A549 treated with dexamethasone at 1 μM for 4 hours (cell line): ENCODE measurements at places on chromosomes 13 and 19. TPM values are rescaled to one million over a fixed set of nuclear protein-coding genes. Genes with fewer than 3 reads are reported as not detected.

The PTH2 gene
- total RNA-seq: not detected in 5 replicates

The RFPL4A gene
- 0.61 to 1.2 TPM (median 0.88 TPM) in 5 replicates for total RNA-seq

The LHB gene
- total RNA-seq: 0.19 TPM in 1 of 5 replicates, not detected in the others

The UGGT2 gene
- total RNA-seq: 7.5 to 11.2 TPM (median 10.1 TPM) in 5 replicates

The PVR gene
- total RNA-seq: 102 to 134 TPM (median 128 TPM) in 5 replicates

The ZNF283 gene
- 4.8 to 6.8 TPM (median 6.3 TPM) in 5 replicates for total RNA-seq
